8988T (cell line): ENCODE measurements at places on chromosomes 3 and 15.

DNA sequence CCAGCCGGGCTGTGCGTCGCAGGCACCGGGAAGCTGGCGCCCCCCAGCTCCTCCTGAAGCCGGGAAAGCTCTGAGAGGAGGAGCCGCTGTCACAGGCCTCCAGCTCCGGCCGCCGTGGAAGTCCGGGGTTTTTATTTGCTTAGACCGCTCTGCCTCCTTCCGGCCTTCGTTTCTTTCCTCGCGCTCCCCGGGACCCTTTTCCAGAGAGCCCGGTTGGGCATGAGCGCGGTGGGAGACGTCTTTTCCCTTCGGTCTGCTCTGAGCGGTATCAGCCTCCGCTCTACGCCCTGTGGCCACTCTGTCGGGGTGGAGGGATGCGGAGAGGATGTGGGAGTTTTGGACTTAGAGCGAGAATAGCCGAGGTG is 559 bp downstream of the SENP5 start:
- DNase-seq: no peak

DNA sequence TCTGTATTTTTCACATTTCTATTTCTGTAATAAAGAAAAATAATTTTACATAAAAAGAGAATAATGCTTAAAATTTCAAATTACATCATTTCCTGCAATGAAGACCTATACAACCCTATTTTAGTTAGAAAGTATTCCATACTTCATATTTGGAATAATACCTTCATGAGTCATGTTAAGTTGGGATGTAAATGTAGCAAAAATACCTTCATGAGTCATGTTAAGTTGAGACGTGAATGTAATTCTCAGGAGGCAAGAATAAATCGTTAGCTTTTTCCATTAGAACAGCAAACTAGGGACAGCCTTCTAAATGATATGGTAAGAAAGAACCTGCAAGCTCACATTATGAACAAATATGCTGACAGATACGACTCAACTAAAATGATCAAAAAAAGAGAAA is 91.9 kb downstream of the NAALADL2 start:
- DNase-seq: no peak

DNA sequence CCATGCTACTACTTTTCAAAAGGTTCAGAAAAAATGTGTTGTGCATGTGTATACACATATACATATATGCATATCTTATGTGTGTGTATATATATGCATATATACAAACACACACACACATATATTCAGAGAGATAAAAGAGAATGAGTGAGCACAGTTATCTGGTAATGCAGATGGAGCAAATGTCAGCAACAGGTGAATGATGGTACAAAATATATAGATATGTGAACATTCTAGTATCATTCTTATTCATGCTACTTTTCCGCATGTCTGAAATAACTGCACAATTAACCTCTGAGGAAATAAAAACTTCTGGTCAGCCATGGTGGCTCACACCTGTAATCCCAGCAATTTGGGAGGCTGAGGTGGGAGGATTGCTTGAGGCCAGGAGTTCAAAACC is 222.6 kb upstream of the NANOGP8 start:
- DNase-seq: no peak

DNA sequence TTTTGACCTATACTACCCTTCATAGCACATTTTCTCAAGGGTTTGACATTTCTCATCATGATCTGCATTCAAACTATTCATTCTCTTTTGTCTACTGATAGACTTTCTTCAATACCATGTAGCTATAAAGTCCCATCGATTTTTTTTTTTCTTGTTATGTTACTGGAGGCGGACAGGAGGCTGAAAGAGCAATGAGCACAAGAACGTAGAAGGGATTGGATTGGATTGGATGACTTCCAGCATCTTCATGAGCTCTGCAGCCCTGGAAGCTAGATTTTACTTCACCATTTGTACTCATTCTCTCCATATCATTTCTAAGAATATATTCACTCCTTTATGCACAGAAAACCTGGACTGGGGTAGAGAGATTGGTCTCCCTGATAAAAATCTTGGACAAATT is 43.2 kb downstream of the DUT start:
- DNase-seq: no peak

DNA sequence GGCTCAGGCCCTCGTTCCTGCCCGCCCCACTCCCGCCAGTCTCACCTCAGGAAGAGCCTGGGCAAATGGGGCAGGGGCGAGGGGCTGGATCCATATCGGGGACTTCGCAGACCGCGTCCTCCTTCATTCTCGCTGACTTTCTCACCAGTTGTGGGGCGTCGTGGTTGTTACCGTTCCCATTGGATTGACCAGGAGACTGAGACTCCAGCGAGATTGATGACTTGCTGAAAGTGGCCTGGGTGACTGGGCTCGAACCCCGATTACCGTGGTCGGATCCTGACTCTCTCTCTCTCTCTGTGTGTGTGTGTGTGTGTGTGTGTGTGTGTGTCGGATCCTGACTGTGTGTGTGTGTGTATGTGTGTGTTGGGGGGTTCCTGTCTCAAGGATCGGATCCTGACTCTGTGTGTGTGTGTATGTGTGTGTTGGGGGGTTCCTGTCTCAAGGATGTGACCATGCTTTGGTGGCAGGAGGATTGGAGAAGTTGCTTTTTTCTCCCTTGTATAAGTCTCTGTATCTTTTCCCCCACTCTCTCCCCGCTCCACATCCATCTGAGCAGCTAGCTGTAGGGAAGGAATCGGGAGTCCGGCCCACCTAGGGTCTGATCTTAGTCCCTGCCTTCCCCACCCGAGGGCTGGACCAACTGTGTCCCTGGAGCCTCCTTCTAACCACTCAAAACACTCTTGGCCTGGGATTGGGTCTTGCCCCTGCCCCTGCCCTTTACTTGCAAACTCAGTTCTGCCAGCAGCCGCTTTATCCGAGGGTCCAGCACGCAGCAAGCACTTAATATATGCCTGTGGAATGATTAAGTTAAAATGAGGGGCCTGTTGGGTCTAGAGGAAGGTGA is 603 bp downstream of the PLEKHO2 start:
- no peak for DNase-seq

GRCh38 chr3:132788301-132788671 is 66.1 kb upstream of the NPHP3 start:
- DNase-seq: no peak

DNA sequence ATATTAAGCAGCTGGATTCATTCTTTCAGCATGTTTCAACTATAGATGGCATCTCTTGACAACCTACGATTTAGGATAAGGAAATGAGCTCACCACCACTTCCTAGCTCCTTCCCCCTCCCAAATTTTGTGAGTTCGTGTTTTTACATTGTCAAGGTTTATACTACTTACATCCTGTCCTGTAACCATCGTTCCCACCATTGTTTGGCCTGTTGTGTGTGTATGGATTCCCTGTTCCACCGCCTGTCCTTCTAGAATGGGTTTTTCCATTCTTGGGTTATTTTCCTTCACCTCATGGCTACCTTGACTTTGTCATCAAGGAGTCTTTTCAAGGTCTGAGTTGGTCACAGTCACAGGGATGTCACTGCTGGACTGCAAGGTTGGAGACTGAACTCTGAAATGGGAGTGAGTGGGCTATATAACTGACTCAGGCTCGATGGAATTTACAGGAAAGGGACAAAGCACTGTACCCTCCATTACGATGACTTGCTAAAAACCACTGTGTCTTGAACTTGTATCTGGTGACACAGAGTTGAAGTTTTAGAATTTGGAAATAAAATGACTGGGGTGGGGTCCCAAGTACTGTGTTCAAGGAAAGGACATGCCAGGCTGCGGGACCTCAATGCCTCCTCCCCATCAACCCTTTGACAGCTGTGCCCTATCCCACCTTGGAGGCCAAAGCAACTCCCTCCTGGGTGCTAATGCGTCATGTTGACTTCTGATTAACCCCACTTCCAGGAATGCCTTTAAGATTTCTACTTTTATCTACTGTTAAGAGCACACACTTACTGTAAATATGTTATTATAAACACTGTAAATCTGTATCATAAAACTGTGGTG is 66.8 kb upstream of the BLM start:
- DNase-seq: no peak

- no peak for DNase-seq
Observed at GRCh38 chr3:156014489-156014888, 105.9 kb upstream of the KCNAB1 start.

DNA sequence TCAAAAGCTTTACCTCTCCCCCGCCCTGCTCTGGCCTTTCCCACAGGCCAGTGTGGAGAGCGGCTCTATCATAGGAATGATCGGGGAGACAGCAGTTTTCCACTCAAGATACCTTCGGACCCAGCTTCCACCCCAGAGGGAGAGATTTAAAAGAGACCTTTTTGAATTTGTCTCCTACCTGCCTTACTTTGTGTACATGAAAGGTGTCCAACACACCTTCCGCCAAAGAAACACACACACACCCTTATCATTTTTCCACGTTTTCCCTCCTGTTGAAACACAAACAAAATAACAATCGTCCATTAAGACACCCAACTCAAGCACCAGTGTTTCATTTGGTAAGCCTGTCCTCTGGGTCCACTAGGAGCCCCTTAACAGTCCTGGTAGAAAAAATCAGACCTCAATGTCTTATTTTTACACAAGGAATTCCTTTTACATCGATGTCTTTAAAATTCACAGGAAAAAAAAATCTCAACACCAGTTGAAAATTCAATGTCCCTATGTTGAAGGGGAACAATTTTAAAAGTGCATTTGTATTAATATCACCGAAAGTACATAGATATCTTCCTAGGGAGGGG is 4.0 kb downstream of the HES1 start:
- DNase-seq: no peak

GRCh38 chr3:46558184-46559043 is 7.7 kb downstream of the LRRC2 start:
- peak; percentile 68 for DNase-seq

DNA sequence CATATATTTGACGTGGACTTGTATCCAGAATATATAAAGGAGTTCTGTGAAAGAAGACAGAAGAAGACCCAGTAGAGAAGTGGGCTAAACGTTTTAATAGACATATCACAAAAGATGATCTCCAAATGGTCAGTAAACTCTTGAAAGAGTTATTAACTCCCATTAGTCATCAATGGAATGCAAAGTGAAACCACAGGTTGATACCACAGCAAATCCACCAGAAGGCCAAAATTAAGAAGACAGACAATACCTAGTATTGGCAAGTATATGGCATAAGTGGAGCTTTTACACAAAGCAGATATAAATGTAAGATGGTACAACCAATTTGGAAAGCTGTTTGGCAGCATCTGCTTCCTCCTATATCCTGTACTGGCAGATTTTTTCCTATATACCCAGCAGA is 6.0 kb downstream of the SPATA16 start:
- no peak for DNase-seq

- no peak for DNase-seq
Observed at GRCh38 chr3:45544717-45545296, 49.7 kb upstream of the LIMD1 start.

- DNase-seq: no peak
Observed at GRCh38 chr15:87962428-87962827, 294.1 kb downstream of the NTRK3 start.

GRCh38 chr3:100072326-100073048 is 41.8 kb downstream of the FILIP1L start:
- DNase-seq: no peak

GRCh38 chr15:87032295-87032694 is 952.6 kb downstream of the AGBL1 start:
- no peak for DNase-seq

- no peak for DNase-seq
Observed at GRCh38 chr15:91228383-91228782, 128.3 kb downstream of the SV2B start.

DNA sequence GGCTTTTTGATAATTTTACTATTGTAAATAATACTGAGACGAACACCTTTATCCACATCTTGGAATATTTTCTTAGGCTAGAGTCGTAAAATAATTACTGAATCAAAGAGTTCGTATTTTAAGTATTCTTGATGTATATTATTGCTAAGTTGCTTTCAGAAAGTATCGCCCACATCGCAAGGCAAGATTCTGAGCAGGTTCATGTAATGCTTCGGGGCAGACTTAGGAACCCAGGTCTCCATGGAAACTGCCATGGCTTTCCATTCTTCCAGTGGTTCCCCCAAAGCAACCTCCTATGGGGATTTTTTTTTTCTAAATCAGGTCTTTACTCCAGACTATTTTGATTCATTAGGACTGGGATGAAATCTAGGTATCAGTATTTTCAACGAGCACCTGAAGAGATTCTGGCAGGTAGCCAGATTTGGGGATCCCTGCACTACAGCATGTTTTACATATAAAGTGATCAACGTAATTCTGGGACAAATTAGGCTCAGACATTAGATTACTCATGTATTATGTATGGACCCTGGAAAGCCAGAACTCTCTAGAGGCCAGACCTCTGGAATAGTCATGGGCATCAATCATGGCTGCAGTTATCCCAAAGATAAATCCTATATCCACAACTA is 86.5 kb downstream of the B3GNT5 start:
- DNase-seq: no peak

- no peak for DNase-seq
Observed at GRCh38 chr15:59721411-59721810, 32.3 kb upstream of the BNIP2 start.

- no peak for DNase-seq
Observed at GRCh38 chr3:31373681-31374080, 159.0 kb upstream of the STT3B start.

GRCh38 chr3:126040386-126040785 is 43.5 kb downstream of the SLC41A3 start:
- DNase-seq: no peak

DNA sequence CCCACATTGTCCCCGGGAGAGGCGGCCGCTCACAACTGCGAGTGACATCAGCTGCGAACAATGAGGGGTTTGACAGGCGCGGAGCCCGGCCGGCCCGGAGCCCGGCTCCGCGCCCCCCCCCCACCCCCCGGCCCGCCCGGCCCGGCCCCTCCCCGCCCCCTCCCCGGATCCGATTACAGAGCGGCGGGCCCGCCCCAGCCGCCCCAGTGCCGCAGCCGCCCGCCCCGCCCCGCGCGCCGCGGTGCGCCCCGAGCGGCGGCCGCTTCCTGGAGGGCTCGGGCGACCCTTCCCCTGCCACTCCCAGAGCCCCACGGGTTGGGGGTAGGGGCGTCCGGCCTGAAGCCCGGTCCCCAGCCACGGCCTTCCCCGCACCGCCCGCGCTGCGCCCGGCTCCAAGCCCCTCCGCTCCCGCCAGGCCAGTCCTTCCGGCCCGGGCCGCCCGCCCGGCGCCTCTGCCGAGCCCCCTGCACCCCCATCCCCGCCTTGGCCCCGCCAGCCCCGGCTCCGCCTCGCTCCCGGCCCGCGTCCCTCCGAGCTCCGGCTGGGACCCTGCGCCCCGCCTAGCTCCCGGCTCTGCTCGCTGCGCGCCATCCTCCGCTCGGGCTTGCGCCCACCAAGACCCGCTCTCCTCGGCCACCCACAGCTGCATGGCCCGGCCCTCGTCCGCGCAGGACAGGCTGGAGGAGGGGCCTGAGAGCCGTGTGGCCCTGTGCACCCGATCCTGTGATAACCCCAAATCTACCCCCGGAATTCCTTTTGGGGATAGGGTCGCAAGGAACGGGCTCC is at the start of gene PCBP4:
TSS of gene PCBP4 (minus strand) at position 71 of the 786 bp plus-strand sequence. CDS start 6,214 bp downstream, outside the sequence.
- DNase-seq: no peak

- no peak for DNase-seq
Observed at GRCh38 chr3:174636451-174636850, 222.7 kb upstream of the NAALADL2 start.

DNA sequence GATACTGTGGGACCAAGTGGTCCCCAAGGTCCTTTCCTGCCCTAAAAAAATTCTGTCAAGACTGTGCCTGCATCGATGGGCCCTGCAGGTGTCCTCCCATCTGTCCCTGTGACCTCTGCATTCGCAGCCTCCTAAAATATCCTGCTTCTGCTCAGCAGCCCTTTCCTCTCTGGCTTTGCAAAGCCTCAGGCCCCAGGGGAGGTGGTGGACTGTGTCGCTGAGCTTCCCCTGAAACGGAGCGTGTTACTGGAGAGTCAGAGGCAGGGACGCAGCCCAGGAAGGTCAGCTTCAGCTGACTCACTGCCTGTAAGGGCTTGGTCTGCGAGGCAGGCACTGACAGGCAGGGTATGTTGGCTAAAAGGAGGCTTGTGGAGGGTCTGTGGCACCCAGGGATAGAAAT is 110.0 kb downstream of the RAB11A start:
- DNase-seq: no peak
